Adipocyte (in vitro differentiated cells): ENCODE measurements at places on chromosomes 13 and 19.

GRCh38 chr13:61148691-61149315 lies 266.8 kb downstream of the PCDH20 start:
- no peak for DNase-seq

- no peak for DNase-seq
Observed at GRCh38 chr19:44694184-44694579, 4.8 kb upstream of the CEACAM16 start.

DNA sequence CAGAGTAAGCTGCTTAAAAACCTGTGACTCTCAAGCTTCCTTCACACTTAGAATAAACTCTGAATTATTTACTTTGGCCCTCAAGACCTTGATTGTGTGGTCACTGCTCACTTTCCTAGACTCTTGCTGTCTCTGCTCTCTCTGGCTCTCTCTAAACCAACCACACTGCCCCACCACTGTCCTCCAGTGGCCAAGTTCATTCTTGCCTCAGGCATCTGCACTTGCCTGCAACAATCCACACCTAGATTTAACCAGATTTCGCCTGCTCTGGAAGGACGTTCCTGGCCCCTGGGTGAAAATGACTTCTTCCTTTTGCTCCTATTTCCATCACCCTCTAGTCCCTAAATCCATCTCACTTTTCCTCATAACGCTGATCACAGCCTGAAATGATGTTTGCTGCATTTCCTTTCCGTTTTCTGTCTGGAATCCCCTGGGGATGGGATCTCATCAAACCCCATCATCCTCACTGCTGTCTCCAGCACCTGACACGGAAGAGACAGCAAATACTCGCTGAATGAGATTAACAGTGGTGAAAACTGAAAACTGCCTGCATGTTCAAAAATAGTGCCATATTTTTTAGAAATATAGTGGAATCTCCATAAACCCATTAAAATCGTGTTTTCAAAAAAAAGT lies 232.6 kb downstream of the UQCRFS1 start:
- peak; percentile 22 for DNase-seq

DNA sequence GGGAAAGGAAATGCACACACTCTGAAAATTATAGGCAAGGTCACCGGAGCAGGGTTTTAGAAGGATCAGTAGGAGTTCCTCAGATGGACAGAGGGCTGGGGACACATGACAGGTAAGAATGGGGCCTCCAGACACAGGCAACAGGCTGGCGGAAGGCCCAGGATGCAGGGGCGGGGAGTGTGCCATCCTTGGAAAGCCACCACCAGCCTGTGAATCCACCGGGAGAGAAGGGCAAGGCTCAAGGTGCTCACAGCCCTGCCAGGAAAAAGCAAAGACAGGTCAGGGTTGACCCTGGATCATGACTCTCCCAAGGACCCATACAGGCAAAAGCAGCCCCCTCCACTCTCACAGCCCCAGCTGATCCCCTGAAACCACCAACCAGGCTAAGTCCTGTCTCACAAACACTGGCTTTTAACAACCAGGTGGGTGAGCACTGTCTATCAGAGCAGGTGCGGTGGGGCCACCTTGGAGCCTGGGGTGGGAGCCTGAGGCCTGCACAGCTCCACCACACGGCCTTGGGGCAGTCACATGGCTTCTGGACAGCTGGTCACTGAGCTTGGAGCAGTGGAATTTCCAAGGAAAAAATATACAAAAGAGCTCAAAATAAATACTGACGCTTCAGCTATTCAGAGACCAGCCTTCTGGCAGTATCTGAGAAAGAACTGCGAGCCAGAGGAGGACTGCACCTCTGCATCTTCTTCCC lies 35.2 kb upstream of the ISYNA1 start:
- DNase-seq, result no peak

DNA sequence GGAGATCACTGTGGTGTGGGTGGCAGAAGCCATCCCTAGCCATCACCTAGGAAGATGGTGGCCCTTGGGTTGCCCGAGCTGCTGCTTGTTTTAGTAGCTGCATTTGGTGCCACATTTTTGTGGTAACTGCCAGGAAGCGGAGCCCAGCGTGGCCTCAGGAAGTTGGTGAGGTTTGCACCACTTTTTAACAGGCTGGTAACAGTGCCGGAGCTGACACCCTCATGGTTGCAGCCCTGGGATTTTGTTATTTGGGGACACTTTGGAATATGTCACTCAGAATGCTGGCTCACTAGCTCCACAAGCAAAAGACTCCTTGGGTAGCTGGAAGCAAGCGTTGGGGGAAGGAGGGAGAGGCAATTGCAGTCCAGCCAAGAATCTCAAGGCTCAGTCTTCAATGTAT lies 22.1 kb downstream of the ACTN4 start:
- DNase-seq, result no peak

DNA sequence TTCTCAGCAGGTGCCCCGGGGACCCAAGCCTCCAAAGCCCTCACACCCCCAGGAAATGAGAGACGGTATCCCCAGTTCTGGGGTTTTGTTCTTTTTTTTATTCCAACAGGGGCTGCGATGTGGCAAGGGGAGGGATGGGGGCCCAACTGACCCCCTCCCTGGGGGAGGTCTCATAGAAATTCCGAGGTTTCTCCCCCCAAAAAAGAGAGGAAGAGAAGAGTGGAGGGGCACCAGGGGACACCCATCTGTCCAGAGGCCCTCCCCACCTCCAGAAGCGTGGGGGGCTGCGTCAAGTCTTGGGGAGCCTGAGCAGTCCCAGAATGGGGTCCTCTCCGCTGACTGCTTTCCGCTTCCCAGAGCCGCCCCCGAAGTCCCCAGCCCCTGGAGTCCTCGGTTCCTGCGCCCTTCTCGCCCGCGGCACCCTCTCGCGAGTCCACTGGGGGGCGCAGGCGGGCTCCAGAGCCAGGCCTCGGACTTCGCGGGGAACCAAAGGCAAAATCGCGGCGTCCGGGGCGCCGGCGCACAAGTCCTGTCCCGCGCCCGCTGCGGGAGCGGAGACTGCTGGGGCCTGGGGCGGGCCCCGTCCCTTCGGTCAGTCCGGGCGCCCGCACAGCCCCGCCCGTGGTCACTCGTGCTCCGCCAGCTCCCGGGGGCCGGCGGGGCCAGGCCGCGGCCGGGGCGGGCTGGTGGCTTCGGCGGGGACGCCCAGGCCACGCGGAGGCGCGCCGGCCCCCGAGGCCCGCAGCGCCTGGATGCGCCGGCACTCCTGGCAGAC lies 4.4 kb upstream of the ATP1A3 start:
- peak; percentile 85 for DNase-seq

DNA sequence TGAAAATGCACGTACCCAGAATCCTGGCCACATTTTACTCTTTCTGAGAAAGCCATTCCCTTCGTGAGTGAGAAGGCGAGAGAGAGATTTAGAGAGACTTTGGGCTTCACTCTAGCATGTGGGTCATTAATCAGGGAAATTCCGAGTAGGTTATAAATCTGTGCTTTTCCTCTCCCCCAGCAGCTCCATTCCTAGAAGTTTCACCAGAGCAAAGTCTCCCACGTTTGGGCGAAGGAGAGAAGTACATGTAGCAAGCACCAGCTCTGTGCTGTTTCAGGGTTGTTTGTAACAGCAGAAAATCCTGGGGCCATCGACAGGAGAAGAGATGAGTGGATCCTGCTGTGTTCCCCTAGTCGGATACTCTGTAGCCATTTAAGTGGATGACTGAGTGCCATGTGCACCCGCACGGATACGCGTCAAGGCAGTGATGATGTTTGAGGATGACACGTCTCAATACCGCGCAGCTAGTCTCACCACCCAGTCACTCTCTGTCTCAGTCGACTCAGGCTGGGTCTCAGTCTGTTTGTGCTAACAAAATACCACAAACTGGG lies 131.8 kb upstream of the PEG3 start:
- no peak for DNase-seq

DNA sequence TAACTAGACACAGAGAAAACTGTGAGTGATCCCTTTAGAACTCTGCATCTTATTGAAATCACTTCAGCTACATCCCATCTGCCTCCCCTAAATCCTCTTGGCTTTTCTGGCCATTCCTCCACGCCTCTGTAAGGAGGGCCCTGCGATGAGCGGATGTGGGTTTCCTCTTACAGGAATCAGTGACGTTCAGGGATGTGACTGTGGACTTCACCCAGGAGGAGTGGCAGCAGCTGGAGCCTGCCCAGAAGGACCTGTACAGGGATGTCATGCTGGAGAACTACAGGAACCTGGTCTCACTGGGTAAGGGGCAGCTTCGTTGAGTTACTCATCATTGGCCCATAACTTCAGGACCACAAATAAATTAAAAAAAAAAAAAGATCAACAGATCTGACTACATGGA lies 18.5 kb downstream of the ZNF71 start:
- no peak for DNase-seq
